ENCODE measurements at places on chromosomes 2 and 18.

DNA sequence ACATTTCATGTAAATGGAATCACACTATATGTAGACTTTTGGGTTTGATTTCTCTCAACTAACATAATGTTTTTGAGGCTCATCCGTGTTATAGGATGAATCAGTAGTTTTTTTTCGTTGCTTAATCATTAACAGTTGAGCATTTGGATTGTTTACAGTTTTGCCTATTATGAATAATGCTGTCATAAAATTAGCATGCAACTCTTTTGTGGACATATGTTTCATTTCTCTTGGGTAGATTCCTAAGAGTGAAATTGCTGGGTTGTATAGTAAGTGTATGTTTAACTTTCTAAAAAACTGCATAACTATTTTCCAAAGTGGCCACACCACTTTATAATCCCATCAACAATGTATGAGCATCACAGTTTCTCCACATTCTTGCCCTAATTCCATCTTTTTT lies 7.7 kb upstream of the RHBDD1 start:
- no peak for DNase-seq

DNA sequence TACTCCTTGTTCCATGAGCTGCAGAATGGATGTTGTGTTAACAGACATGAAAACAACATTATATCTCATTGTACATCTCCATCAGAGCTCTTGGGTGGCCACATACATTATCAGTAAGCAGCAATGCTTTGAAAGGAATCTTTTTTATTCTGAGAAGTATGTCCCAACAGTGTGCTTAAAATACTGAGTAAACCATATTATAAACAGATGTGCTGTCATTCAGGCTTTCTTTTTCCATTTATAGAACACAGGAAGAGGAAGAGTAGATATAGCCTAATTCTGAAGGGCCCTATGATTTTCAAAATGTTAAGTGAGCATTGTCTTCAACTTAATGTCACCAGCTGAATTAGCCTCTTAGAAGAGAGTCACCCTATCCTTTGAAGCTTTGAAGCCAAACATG lies 44.3 kb upstream of the CABYR start:
- DNase-seq = no peak

GRCh38 chr2:77479395-77479794 lies 42.8 kb downstream of the LRRTM4 start:
- no peak for DNase-seq

- no peak for DNase-seq
These were observed 90.3 kb upstream of the CAPN13 start for GRCh38 chr2:30897539-30897938.

GRCh38 chr2:196286821-196287220 lies 115.4 kb upstream of the STK17B start:
- DNase-seq = no peak

DNA sequence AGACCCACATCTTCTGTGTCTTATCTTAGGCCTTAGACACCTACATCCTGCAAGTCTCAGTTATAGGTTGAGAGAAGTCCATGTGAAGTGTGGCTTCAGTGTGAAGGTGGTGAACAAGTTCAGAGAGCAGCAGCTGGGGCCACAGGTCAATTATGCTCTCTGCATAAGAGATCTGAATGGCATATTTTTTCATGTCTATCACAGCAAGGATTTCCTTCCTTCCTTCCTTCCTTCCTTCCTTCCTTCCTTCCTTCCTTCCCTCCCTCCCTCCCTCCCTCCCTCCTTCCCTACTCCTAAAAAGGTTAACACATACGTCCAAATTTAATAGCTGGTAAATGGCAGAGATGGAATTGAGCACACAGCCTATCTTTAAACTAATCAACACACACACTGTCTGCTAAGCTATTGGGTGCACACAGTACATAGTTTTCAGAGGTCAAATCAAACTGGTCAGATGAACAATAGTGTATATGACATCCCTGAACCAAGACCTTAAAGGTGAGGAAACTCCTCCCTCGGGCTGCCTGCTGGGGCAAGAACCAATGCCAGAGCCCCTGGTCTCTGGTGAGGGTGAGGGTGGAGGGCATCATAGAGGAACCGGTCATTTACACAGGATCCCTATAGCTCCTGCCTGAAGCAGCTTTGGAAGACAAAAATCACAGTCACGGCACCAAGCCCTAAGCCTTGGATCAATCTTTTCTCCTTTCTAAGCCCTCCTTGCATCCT lies 240.9 kb downstream of the ICOS start:
- DNase-seq = no peak

DNA sequence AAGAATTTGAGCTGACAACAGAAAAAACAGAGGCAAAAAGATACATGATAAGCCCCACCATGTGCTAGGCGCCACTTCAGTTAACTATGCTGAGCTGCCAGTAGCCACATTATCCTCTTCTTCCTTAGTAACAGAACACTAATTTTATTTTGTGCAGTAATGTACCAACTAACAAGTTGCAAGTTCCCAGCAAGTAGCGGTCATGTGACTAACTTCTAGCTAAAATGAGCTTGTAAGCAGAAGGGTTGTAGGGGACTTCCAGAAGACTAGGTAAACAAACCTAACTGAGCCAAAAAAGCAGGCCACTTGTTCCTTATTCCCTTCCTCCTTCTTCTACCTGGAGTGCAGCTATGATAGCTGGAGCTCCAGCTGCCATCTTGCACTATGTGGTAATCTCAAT lies 75.5 kb downstream of the DTNB start:
- DNase-seq = no peak

GRCh38 chr2:68423966-68424650 lies 43.0 kb downstream of the FBXO48 start:
- peak; percentile 15 for DNase-seq

- DNase-seq = no peak
These were observed 87.2 kb upstream of the FSHR start for GRCh38 chr2:49241501-49241900.

DNA sequence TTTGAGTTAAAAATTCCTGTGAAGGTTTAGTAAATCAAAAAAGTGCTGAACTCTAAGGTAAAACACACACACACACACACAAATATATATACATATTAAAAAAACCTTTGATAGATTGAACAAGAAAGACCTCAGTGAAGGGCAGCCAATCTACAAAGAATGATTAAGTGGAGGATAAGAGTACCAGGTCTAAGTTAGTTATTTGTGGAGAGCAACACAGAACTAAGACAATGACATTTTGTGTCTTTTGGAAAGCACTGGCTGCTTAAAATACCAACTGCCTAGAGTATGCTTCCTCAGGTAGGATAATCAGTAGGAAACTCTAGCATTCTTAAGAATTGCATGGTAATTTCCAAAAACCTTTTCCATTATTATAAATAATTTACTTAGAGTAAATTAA lies 481.4 kb upstream of the SYT4 start:
- DNase-seq = no peak

DNA sequence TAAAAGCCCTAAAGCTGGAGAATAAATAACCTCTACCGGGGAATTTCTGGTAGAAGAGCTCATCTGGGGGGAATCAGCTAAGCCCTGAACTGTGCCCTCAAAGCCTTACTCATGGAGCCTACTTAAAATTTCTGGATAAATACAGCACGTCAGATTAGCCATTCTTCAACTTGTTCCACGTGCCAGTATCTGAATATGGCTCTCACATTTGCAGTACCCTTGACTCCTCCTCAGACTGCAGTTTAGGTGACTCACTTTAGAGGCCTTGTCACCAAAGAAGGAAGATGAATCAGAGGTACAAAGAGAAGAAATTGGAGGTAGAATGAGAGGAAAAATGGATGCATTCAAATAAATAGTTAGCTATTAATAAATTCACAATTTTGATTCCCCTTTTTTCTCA lies 34.6 kb upstream of the POTEC start:
- DNase-seq = peak; percentile 15

- no peak for DNase-seq
These were observed 59.8 kb downstream of the LDAH start for GRCh38 chr2:20762945-20763683.

DNA sequence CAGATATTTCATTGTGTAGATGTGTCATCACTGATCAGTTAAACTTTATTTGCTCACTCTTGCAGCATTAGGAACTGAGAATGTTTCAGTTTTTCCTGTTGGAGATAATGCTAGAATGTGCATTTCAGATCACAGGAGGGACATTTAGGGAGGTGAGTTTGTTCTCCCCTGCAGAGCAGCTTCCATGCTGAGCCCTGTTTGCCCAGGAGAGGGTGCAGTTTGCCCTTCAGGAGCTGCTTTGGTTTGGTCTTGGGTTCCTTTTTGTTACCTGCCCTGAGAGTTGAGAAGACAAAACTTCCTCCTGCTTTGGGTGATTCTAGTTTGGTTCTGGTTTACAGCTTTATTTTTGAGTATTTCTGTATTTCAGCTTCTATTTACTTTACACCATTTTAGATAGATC lies 49.9 kb downstream of the DGKD start:
- peak; percentile 54 for DNase-seq

- DNase-seq = no peak
These were observed 69.7 kb upstream of the NCK2 start for GRCh38 chr2:105674859-105675541.

DNA sequence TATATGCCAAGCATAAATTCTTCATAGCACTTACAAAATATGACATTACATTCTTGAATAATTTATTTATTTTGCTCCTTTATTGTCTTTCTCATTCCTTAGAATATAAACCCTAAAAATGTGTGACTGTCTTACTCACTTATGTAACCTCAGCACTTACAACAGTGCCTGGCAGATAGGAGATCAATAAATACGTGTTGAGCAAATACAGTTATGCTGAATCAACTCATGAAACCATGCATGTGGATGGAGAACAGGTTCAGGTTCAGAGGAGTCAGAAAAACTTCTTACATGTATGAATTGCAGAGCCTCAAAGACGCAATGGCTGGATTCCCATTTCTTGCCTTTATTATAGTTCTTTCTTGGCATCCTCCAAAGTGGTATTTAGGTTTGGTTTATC lies 659.4 kb upstream of the CHAC2 start:
- no peak for DNase-seq

Measured in bronchial epithelial cell (primary cell).